ENCODE measurements at places on chromosomes 3 and 15.

- no peak for DNase-seq
Observed at GRCh38 chr3:19487386-19487785, 339.1 kb downstream of the KCNH8 start.

DNA sequence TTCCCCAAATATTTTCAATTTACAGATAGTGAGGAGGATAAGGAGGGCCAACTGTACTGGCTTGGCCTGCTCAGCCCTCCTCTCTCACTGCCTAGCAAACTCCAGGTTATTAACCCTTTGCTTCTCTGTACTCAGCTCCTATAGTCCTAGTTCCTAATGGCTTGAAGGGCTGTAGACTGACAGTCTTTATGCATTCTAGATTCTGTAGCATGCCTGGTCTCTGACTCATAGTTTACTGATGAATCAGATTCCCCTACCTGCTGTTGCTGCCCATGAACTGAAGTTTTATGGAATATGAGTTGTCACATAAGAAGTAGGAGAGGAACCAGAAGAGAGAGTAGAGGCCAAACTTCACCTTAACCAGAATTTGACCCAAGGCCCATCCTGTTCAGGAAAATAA, 27.1 kb upstream of the MAP3K13 start:
- DNase-seq = no peak

- no peak for DNase-seq
Observed at GRCh38 chr15:90489514-90489913, 40.2 kb upstream of the CRTC3 start.

DNA sequence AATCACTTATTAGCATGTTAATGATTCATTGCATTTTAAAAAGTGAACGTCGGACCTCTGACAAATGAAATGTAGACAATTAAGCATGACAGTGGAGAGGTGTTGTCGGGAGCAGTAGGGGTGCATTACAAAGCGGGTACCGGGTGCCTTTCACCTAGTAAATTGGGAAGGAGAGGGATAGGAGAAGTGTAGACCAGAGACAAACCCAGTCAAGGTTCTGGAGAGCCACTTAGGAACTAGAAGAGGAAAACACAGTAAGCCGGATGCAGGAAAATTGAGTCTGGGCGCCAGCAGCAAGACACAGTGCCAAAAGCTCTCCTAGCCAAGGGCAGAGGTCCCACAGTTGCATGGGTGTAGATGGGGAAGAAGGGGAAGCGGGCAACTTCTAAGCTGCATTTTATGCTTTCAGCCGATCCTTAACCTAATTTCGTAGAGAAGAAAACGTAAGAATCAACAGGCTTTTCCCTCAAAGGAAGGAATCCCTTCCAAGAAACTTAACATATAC, 3.1 kb upstream of the CERS3 start:
- no peak for DNase-seq

DNA sequence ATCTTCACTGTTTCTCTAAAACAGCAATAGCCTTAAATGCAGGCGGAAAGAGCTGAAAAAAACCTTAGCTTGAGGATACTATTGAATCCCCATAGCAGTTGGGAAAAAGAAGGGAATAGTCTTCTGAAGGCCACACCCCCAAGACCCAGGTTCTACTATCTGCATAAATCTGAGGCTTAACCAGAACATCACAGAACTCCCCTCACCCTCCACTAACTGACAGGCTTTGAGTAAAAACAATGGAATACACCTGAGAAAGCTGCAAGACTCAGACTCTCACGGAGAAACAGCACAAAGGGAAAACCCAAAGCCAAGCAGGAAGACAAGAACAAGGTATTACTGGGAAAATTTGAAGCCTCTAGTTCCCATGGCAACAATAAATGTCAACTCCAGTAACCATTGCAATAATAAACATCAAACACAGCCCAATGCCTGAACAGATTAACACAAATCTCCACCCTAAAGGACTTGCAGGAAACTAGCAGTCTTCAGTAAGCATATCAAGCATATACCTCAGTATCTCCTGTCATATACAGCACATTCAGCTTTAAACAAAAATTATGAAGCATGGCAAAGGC, 56.4 kb downstream of the TMCC1 start:
- no peak for DNase-seq
